CD8-positive, alpha-beta memory T cell (primary cell): ENCODE measurements at places on chromosomes 4 and X. TPM values are rescaled to one million over a fixed set of nuclear protein-coding genes. Genes with fewer than 3 reads are reported as not detected.

DNA sequence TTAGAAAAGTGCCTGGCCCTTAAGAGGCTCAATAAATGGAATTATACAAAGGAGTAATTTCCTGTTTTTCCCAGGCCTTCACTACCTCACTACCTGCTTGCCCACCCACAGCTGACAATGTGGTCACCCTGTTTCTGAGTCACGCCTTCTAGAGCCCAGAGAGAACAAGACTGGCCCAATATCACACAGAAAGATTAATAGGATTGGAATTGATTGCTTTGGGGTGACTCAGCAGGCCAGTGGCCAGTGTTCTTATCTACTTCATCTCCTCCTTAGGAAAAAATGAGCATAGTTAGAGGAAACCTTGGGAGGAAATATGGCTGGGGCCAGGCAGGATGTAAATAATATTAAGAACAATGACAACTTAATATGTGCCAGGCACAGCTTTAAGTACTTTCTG, 4.5 kb upstream of the FGF16 start:
- DNase-seq = no peak

GRIA3 gene
- not detected for polyA plus RNA-seq

MAGEA12 gene
- polyA plus RNA-seq = not detected

MSANTD1 gene
- polyA plus RNA-seq = not detected

RAB39B gene
- 7.2 TPM for polyA plus RNA-seq
